ENCODE measurements at places on chromosomes 3 and 15.

- DNase-seq = no peak
These were observed 36.6 kb downstream of the GSK3B start for GRCh38 chr3:120057626-120058025.

GRCh38 chr3:136714020-136714419 is 38.2 kb downstream of the STAG1 start:
- no peak for DNase-seq

GRCh38 chr15:77532846-77533245 is 99.9 kb downstream of the LINGO1 start:
- no peak for DNase-seq

DNA sequence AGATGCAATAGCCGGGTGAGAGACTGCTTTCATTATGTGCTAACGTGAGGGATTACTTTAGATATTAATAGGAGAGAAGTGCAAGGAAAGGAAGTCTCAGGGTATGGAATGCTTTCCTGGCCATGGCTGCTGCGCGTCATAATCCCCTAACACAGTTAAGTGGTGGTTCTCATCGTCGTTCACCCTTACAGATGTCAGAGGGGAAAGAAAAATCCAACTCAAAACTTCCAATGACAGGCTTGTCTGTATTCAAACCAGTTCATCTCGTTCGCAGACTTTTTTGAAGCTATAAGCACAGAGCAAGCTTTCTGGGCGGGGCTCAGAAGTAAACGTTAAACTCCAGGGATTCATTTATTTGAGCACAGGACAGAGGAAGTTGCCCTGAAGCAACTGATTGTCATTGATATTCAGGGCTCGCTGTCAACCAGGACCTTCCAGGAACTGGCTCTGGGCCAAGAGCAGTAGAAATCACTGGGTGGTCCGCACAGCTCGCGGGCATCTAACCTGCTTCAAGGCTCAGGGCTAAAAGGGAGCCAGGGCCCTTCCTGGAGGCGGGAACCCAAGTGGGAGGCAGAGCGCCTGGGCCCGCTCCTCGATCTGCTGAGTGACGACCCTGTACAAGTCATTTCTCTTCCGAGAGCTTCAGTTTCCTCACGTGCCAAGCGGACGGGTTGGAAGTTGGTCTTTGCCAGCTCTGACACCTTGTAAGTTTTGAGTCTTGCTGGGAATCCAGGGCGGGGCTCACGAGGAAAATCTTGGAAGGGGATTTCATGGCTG is 1.1 kb upstream of the LPP start:
- DNase-seq = no peak

GRCh38 chr3:86702381-86702958 is 288.5 kb downstream of the VGLL3 start:
- no peak for DNase-seq

DNA sequence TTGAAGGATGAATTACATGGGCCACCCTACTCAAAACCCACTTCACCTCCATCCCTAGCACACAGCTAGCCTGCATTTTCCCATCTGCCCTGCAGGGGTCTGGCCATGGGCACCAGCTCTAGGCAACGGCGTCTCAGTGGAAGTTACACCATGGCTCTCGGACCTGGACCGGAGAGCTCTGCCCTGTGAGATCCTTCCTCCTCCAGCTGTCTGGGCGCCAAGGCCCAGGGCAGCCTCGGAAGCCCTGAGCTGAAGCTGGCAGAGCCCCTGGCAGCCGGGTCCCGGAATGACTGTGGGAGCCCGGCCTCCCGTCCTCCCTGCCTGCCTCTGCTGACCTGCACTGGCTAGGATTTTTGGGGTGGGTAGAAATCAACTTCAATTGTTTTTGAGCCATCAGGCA is 98.9 kb downstream of the CHSY1 start:
- DNase-seq = no peak

- DNase-seq = peak; percentile 32
These were observed 18.4 kb downstream of the CCK start for GRCh38 chr3:42247576-42248027.

DNA sequence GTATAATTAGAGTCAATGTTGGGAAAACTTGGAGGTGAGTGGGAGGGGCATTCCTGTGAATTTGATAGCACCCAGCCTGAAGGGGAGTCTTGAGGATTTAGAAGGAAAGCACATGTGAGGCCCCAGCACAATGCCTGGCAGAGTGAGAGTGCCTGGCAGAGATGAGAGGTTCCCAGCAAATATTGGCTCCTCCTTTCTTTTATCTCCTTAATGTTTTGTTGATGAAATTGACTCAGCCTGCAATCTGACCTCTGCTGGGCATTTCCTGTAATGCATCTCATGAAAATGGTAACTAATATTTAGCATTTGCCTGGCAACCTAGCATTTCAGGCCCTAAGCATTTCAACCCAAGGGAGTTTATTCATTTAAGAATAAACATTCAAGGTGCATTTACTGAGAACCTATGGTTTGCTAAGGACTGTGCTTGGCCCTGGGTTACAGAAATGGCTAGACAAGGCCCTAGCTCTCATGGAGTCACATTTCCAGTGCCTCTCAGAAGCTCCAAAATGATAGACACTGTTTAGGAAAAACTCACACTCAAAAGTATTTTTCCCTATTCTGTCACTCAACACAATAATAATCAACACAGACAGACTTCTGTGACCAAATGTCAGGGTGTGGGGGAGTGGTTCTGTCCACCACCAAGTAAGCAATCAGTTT is 19.0 kb downstream of the PDHB start:
- no peak for DNase-seq

DNA sequence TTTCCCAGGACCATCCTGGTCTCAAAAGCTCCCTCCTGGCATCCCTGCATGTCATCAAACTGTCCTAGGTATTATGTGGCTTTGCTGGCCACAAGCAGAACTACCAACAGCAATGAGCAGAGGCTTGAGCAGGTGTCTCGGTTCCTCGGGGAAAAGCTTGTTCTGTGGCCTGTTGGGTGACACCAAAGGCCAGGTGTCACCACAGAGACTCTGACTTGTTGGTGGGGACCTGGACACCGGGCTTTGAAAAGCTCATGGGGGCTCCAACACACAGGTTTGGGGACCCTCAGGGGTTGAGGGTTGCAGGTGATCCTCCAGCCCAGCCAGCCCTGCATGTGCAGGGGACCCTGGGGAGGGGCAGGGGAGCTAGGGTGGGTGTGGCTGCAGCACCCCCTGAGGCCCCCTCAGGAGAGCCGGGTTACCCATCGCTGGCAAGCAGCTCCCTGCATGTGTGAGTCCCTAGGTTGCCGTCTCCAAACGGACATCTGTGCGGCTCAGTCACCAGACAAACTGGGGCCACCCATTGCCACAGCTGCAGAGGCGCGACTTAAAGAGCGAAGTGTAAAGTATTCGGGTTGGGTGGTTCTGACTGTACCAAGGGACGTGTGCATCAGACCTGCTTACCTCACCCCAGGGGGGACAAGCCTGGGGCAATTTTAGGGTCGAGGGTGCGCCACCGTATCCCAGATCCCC is 140.1 kb downstream of the CHSY1 start:
- DNase-seq = no peak

GRCh38 chr3:60932643-60933042 is 318.6 kb downstream of the FHIT start:
- no peak for DNase-seq

DNA sequence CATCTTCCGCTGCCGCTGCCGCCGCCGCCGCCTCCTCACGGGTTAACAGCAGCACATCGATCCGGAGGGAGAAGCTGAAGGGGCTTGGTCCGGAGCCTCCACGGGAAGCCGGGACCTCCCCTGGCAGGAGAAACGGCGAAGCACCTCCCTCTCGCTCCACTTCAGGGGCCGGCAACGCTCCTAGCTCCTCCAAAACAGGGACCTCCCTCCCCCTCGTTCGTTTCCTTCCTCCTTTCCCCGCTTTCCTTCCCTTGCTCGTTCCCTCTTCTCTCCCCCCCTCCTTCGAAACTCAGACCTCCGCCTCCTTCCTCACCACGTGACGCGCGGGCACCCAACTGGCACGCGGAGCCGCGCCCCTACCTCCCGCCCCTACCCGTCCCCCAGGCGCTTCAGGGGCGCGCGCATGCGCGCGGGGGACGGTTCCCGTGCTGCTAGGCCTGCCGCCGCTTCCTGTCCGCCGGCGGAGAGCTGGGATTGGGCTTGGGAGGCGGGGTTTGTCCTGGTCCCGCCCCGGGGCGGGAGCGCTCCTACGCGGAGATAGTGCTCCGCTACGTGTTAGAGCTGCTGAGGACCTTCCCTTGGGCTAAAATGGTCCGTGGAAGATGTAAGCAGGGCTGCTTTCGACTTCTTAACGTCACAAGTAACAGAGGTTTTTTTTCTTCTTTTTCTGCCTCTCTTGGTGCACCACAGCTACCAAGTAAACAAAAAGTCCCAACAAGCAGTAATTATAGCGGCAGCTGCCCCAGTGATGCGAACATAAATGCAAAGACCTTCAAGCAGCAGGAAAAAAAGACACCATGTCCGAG is at the start of gene ADAM10:
Gene ADAM10 (minus strand): TSS at position 176 of the 806 bp plus-strand sequence. CDS start 173 bp downstream, at position 3.
- peak; percentile 99 for DNase-seq

DNA sequence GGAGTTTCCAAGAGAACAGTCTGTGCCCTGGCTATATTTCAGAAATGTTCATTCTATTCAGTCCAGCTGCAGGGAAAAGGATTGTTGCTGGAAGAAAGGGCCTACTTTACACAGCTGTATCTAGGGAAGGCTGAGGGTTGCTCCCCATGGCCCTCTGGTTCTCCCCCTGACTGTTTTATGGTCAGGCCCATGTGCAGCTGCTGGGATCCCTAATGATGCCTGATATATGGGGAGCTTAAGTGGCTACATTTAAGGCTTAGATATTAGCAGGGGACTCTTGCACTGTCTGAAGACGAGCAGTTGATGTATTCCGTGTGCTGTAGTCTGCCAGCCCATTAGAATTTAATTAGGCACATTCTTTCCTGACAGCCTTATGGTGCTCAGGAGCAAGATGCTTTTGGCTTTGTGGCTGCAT is 72.0 kb downstream of the FAM43A start:
- no peak for DNase-seq

- DNase-seq = no peak
These were observed 696 bp upstream of the SNRK start for GRCh38 chr3:43285644-43286043.

GRCh38 chr15:101026656-101027272 is 107.6 kb downstream of the LRRK1 start:
- DNase-seq = no peak

DNA sequence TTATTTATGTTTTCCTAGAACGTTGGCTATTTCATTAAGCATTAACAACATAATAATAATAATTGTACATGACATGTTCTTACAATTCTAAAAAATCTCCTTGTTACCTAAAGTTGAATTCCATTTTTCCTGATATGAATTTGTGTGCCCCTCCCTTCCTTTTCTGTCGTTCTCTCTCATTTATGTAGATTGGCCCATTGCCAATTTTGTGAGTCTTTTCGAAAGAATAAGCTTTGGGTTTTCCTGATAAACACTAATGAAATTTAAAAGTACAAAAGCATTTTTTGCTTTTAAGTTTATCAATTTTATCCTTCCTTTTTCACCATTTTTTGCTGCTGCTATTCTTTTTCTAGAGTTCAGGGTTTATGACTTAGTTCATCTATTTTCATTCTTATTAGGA is 44.9 kb downstream of the PRR23E start:
- no peak for DNase-seq

DNA sequence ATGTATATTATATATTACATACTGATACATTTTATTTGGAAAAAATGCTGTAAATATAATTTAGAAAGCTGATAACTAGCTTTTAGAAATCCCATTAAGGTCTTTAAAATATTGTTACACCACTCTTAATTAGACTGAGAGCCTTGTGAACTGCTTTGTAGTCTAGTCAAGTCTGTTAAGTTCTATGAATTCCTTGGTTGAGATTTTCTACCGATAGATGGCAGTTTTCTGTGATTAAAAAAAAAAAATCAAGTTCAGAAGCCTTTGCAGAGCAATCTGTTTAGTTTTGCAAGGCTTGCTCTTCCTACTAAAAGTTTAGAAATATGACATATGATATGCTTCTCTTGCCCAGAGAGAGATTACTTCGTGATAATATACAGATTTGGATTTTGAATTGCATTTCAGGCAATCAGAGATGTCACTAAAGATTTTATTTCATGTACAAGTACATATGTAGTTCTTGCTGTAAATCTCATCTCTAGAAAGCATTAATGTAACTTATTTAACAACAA is 60.4 kb upstream of the SLITRK3 start:
- no peak for DNase-seq
